Psoas muscle (tissue), 8 donors: ENCODE measurements at places on chromosomes 2 and 18. TPM values are rescaled to one million over a fixed set of nuclear protein-coding genes. Genes with fewer than 3 reads are reported as not detected.

Gene CDH20
- total RNA-seq, result 0.60 TPM

Gene MC4R
- not detected for total RNA-seq

Gene AQP12B
- total RNA-seq, result not detected

Gene GRP
- total RNA-seq, result not detected

Gene FAM110C
- total RNA-seq, result not detected

Gene ABCB11
- total RNA-seq, result 0.04 TPM

Gene MYO5B
- 0.46 TPM for total RNA-seq

Gene TWIST2
- total RNA-seq, result 0.79 TPM

Gene TMX3
- total RNA-seq, result 25.3 TPM

DNA sequence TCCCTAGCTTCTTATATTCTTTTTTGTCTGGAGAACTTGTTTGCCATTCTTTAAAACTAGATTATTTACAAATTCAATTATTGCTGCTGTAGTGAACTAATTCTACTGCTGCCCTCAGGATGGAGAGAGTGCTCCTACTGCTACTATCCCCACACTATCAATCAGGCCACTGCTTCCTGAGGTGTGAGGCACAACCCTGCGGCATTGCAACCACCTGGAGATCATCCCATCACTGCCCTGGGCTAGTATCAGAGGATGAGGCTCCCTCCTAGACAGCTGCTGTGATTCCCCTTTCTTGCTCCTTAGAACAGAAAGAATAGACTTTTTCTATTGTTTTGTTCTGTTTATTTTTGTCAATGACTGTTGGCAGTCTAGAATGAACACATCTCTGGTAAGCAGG is 146.6 kb downstream of the CDH19 start:
- no peaks in the 10 kb centered on the region for H3K36me3 ChIP-seq
- no peak overlapping the region for H3K4me3 ChIP-seq
- H3K4me1 ChIP-seq, result no peaks in the 10 kb centered on the region
- no peaks in the 10 kb centered on the region for H3K27me3 ChIP-seq
- no peak overlapping the region for H3K27ac ChIP-seq

DNA sequence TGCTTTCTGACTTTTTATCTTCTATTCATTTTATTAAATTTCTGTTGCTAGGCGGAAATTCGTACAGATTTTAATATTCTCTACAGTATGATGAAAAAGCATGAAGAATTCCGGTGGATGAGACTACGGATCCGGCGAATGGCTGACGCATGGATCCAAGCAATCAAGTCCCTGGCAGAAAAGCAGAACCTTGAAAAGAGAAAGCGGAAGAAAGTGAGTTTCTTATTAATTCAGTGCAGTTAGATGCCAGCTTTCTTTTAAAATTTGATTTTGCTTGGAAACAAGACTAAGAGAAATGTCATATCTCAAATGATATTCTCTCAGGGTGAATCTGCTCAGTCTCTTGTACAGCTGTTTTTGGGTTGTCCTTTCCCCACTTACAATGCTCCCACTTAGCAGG is 84.3 kb downstream of the MGAT5 start:
- no peaks in the 10 kb centered on the region for H3K4me1 ChIP-seq
- no peaks in the 10 kb centered on the region for H3K27me3 ChIP-seq
- no peaks in the 10 kb centered on the region for H3K36me3 ChIP-seq
- no peak overlapping the region for H3K27ac ChIP-seq
- H3K4me3 ChIP-seq, result no peak overlapping the region

DNA sequence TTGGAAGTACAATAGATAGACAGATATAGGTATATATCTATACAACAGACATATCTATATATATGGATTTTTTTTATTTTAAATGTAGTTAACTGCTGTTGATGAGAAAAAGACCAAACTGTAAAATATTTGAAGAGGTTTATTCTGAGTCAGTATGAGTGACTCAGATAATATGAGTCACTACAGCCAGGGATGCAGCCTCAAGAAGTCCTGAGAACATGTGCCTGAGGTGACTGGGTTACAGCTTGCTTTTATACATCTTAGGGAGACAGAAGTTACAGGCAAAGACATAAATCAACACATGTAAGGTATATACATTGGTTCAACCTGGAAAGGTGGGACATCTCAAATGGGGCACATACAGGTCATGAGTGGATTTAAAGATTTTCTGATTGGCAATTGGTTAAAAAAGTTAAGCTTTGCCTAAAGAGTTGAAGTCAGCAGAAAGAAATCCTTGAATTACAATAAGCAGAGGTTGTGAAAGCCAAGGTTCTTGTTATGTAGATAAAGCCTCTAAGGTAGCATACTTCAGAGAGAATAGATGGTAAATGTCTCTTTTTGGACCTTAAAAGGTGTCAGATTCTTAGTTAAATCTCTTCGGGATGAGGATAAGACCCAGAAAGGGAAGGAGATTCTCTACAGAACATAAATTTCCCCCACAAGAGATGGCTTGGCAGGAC is 149.9 kb downstream of the RBM43 start:
- no peaks in the 10 kb centered on the region for H3K27me3 ChIP-seq
- DNase-seq, result no peak
- no peak overlapping the region for H3K27ac ChIP-seq
- H3K36me3 ChIP-seq, result no peaks in the 10 kb centered on the region
- no peaks in the 10 kb centered on the region for H3K4me1 ChIP-seq

- H3K36me3 ChIP-seq, result peaks cover 8% of the 10 kb centered on the region
- DNase-seq, result no peak
- no peaks in the 10 kb centered on the region for H3K4me1 ChIP-seq
These were observed 69.8 kb upstream of the GALNT3 start for GRCh38 chr2:165863810-165864261.

GRCh38 chr2:229202646-229203045 is 68.4 kb downstream of the PID1 start:
- no peak overlapping the region for H3K4me3 ChIP-seq
- no peaks in the 10 kb centered on the region for H3K27me3 ChIP-seq
- DNase-seq, result no peak
- H3K36me3 ChIP-seq, result no peaks in the 10 kb centered on the region

- peak overlapping the region; percentile 97 for H3K27ac ChIP-seq
- no peak for DNase-seq
- H3K4me3 ChIP-seq, result peak overlapping the region; percentile 97
- peaks cover 59% of the 10 kb centered on the region for H3K36me3 ChIP-seq
- peaks cover 14% of the 10 kb centered on the region for H3K4me1 ChIP-seq
- no peaks in the 10 kb centered on the region for H3K27me3 ChIP-seq
These were observed 411 bp downstream of the RNASEH1 start for GRCh38 chr2:3557639-3558204.

DNA sequence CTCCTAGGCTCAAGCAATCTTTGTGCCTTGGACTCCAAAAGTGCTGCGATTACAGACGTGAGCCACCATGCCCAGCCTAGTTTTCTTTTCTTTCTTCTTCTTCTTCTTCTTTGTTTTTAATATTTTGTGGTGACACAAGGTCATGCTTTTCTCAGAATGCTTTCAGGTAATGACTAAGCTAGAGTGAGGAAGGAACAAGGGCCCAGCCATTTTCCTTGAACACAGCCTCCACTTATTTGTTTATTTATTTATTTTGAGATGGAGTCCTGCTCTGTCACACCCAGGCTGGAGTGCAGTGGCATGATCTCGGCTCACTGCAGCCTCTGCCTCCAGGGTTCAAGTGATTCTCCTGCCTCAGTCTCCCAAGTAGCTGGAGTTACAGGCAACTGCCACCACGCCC is 74.3 kb upstream of the ST3GAL5 start:
- no peak overlapping the region for H3K27ac ChIP-seq
- H3K4me1 ChIP-seq, result peaks cover 15% of the 10 kb centered on the region
- DNase-seq, result no peak
- H3K4me3 ChIP-seq, result no peak overlapping the region
- no peaks in the 10 kb centered on the region for H3K36me3 ChIP-seq

- DNase-seq, result no peak
- peaks cover 7% of the 10 kb centered on the region for H3K36me3 ChIP-seq
- no peaks in the 10 kb centered on the region for H3K27me3 ChIP-seq
- no peak overlapping the region for H3K4me3 ChIP-seq
These were observed 21.6 kb downstream of the CPSF3 start for GRCh38 chr2:9445089-9445488.

GRCh38 chr2:227025510-227025909 is 138.5 kb downstream of the COL4A4 start:
- no peaks in the 10 kb centered on the region for H3K4me1 ChIP-seq
- DNase-seq, result no peak
- peaks cover 96% of the 10 kb centered on the region for H3K36me3 ChIP-seq
- H3K27me3 ChIP-seq, result no peaks in the 10 kb centered on the region

GRCh38 chr2:169285531-169286235 is 76.7 kb downstream of the LRP2 start:
- no peaks in the 10 kb centered on the region for H3K4me1 ChIP-seq
- H3K36me3 ChIP-seq, result no peaks in the 10 kb centered on the region
- no peak for DNase-seq
- no peak overlapping the region for H3K4me3 ChIP-seq
- H3K27me3 ChIP-seq, result no peaks in the 10 kb centered on the region

DNA sequence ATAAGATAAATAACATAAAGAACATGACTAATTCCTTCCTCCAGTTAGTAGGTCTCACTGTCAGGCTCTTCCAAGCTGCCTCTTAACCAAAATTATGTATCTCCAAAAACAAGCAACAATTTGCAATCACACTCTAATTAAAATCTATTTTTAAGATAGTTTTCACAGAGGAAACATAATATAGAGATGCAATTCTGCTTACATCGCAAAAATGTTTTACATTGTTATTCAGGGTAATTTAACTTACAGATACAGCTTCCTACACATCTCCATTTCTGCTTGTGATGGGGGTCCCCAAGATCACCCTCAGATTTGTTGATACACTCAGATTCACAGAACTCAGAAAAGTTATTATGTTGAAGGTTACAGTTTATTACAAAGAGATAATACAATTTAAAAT is 115.5 kb downstream of the DSC3 start:
- DNase-seq, result no peak
- H3K4me3 ChIP-seq, result no peak overlapping the region
- no peaks in the 10 kb centered on the region for H3K4me1 ChIP-seq
- no peaks in the 10 kb centered on the region for H3K27me3 ChIP-seq
- no peak overlapping the region for H3K27ac ChIP-seq
- no peaks in the 10 kb centered on the region for H3K36me3 ChIP-seq

DNA sequence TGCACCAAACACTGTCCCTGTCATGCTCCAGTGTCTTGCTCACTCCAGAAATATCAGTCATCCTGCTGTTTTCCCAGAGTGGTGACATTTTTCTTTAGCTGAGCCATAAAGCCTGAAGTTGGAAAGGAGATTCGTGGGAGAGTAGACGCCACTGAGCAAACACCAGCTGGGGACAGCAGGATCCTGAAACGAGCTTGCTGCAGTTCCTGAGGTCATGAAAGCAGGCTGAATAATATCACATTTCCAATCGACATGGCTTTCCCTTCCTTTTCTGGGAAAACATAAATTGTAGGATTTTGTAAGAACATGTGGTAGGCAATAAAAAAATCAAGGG is 276.4 kb downstream of the CDCA7 start:
- no peak overlapping the region for H3K27ac ChIP-seq
- H3K27me3 ChIP-seq, result no peaks in the 10 kb centered on the region
- no peak overlapping the region for H3K4me3 ChIP-seq

- no peaks in the 10 kb centered on the region for H3K27me3 ChIP-seq
- no peaks in the 10 kb centered on the region for H3K36me3 ChIP-seq
- no peak for DNase-seq
- H3K27ac ChIP-seq, result no peak overlapping the region
- H3K4me3 ChIP-seq, result no peak overlapping the region
These were observed 50.0 kb downstream of the RBBP8 start for GRCh38 chr18:22983175-22983574.

GRCh38 chr2:141271346-141271745 is 859.5 kb downstream of the LRP1B start:
- H3K4me1 ChIP-seq, result no peaks in the 10 kb centered on the region
- no peak overlapping the region for H3K27ac ChIP-seq
- H3K27me3 ChIP-seq, result no peaks in the 10 kb centered on the region
- DNase-seq, result no peak
- H3K36me3 ChIP-seq, result no peaks in the 10 kb centered on the region

DNA sequence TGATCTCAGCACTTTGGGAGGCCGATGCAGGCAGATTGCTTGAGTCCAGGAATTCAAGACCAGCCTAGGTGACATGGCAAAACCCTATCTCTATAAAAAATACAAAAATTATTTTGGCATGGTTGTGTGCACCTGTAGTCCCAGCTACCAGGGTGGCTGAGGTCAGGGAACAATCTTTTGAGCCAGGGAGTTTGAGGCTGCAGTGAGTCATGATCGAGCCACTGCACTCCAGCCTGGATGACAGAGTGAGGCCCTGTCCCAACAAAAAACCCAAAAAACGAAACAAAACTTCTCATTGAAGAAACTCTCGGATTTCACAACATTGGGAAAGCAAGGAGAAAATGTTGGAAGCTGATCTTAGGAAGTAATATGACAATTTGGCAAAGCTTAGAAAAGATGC is 317.3 kb upstream of the MGAT5 start:
- H3K4me1 ChIP-seq, result no peaks in the 10 kb centered on the region
- H3K4me3 ChIP-seq, result no peak overlapping the region
- no peak for DNase-seq
- H3K27me3 ChIP-seq, result no peaks in the 10 kb centered on the region

DNA sequence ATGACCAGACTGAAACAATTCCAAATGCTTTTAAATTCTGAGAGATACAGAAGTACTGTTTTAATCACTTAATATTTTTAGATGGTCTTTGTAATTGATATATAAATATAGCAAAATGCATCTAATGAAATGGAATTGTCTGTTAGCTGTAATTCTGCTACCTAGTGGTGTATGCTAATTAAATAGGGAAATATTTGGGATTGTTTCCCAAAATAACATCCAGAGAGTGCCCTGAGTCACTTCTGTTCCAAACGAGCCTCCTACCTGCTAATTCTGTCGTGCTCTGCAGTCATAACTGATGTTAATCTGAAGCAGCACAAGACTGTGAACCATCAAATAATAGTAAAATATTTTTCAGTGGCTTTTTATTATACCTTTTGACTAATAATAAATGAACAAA is 71.4 kb upstream of the NOSTRIN start:
- DNase-seq, result no peak
- H3K36me3 ChIP-seq, result no peaks in the 10 kb centered on the region
- H3K4me1 ChIP-seq, result peaks cover 24% of the 10 kb centered on the region
- H3K27me3 ChIP-seq, result no peaks in the 10 kb centered on the region
- no peak overlapping the region for H3K4me3 ChIP-seq

- H3K27me3 ChIP-seq, result peaks cover 12% of the 10 kb centered on the region
- no peak overlapping the region for H3K27ac ChIP-seq
- no peak for DNase-seq
- no peak overlapping the region for H3K4me3 ChIP-seq
These were observed 3.8 kb downstream of the ASXL3 start for GRCh38 chr18:33581856-33582255.

GRCh38 chr2:128787616-128788015 is 468.9 kb upstream of the HS6ST1 start:
- H3K36me3 ChIP-seq, result no peaks in the 10 kb centered on the region
- H3K4me3 ChIP-seq, result no peak overlapping the region
- H3K4me1 ChIP-seq, result no peaks in the 10 kb centered on the region
- H3K27ac ChIP-seq, result no peak overlapping the region
- DNase-seq, result no peak
- H3K27me3 ChIP-seq, result no peaks in the 10 kb centered on the region
